Activated naive CD4-positive, alpha-beta T cell treated with anti-CD3 and anti-CD28 coated beads for 36 hours (primary cell): ENCODE measurements at places on chromosomes 7 and 10. TPM values are rescaled to one million over a fixed set of nuclear protein-coding genes. Genes with fewer than 3 reads are reported as not detected.

DNA sequence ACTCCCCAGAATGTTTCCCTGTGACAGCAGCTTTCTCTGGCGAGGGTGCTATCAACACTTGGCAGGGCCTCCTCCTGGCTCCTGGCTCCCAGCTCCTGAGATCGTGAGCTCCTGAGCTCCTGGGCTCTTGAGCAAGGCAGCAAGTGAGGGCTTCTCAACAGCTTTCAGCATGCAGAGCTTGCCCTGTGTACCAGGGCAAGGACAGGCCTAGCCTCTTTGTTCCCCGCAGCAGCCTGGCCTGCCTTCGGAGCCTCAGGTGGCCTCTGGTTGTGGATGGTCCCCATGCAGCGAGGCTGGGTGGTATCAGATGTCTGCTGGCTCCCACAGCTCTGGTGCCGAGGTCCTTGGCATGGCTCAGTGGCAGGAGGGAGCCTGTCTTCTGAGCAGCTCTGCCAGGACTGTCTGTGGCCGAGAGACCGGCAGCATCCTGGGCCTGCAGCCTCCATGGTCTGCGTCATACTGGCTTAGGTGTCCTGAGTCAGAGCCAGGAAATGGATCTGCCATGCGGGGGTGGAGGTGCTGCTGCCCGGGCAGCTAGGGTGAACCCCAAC is 44.2 kb downstream of the ZMIZ1 start:
- H3K27ac ChIP-seq, result no peak overlapping the region
- no peaks in the 10 kb centered on the region for H3K27me3 ChIP-seq
- peaks cover 20% of the 10 kb centered on the region for H3K4me1 ChIP-seq
- H3K4me3 ChIP-seq, result no peak overlapping the region
- no peaks in the 10 kb centered on the region for H3K36me3 ChIP-seq

DNA sequence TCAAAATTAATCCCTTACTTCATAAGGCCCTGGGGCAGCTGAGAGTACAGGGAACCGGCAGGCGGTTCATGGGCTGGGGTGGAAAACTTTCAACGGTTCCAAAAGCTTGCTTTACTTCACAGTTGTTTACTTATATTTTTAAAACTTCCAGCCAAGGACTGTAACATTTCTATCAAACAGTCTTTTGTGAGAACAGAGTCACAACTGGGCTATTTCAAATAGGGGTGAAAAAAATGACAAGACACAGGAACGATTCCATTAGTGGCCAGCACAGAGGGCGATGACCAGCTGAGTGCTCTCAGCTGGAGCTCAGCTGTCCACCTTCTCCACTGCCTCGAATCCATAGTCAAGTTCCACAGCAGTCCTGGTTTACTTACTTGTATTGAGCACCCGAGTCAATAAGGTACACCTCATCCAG is 48.2 kb downstream of the XPNPEP1 start:
- peaks cover 37% of the 10 kb centered on the region for H3K36me3 ChIP-seq
- H3K4me3 ChIP-seq, result no peak overlapping the region
- H3K27ac ChIP-seq, result no peak overlapping the region
- no peaks in the 10 kb centered on the region for H3K4me1 ChIP-seq

DNA sequence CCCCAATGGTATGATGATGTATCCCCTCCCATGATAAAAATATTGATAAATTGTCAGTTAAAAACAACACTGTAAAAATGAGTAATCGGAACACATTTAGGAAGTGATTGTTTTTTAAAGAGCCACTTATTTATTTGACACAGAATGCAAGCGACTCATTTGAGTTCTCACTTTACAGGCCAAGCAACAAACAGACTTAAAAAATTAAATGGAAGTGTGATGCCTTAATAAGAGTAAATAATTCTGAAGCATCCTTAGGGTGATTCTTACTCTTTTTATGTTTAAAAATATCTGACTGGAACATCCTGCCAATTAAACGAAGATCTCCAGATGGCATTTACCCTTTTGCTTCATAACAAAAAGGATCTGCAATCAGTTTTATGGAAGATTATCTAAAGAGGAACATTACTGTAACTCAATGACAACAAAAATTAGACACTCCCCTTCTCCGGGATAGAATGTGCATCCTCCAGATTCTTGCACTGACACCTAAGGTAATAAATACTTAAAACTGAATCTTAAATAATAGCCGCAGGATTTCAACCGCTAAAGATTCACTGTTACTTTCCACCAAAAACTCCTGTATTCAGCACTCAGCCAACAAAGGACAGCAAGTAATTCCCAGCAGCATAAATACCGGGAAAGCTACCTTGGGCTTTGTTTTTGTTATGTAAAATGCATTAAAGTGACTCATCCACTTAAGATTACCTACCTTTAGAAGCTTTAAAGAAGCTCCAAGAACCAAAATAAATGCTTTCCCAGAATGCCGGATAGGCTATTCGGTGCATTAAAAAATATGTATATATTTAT is 1.7 kb downstream of the CACNA2D1 start:
- H3K4me3 ChIP-seq, result no peak overlapping the region
- DNase-seq, result no peak
- H3K36me3 ChIP-seq, result no peaks in the 10 kb centered on the region
- no peak overlapping the region for H3K27ac ChIP-seq

DNA sequence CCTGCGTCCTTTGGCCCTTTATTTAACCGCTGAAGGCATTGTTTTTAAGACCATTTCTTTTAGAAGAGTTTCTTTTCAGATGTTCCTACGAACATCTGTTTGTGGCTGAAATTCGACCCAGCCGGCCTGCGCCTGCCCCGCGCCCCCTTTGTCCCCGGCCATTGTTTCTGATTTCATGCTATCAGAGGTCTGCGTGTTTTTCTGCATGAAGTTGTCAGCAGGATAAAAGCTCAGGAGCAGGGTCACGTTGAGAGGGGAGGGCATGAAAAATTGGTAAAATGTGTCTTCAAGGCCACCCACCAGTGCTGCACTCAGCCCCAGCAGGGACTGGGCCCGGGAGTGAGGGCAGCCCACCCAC is 43.1 kb downstream of the NKX6-2 start:
- H3K27me3 ChIP-seq, result no peaks in the 10 kb centered on the region
- DNase-seq, result no peak
- H3K36me3 ChIP-seq, result no peaks in the 10 kb centered on the region
- H3K4me1 ChIP-seq, result no peaks in the 10 kb centered on the region
- no peak overlapping the region for H3K4me3 ChIP-seq

DNA sequence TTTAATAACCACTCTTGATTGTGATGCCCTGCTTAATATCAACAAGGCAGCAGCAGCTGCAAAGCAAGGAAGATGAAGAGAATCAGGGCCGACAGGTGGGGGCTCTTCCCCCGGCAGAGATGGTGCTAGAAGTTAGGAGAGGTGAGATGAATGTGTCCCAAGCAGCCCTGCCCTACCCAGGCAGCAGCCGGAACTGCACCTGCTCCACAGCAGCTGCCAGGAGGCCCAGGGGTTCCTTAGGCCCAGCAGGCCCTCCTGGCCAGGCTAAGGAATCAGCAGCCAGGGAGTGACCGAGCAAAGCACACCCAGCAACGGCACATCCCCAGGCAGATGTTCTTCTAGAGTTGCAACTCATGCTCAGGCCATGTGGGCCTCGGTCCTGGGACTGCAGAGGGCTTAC is 17.9 kb downstream of the AFAP1L2 start:
- H3K36me3 ChIP-seq, result no peaks in the 10 kb centered on the region
- no peak for DNase-seq
- no peak overlapping the region for H3K4me3 ChIP-seq
- peaks cover 7% of the 10 kb centered on the region for H3K27me3 ChIP-seq
- H3K4me1 ChIP-seq, result peaks cover 6% of the 10 kb centered on the region

- H3K27ac ChIP-seq, result no peak overlapping the region
- no peaks in the 10 kb centered on the region for H3K27me3 ChIP-seq
- no peak overlapping the region for H3K4me3 ChIP-seq
Measured at GRCh38 chr7:129750091-129750490, 138.6 kb downstream of the NRF1 start.

DNA sequence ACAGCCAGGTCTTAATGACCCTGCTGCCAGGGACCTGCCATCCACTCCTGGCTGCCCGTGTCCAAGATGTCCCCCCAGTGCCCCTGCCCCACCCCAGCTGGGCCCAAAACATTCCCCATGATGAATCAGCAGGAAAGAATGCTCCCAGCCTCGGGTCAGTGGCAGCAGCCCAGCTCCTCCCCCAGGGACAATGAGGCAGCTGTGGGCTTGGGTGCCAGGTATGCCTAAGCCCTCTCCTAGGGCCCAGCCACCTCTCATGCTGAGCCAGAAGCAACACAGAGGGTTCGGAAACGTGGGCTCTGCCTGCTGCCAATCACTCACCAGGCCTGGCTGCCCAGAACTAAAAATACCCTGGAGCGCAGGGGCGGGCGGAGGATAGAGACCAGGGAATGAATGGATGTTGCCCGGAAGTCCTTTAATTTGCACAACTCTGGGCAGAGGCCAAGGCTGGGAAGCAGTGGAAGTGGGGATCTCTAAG is 1.5 kb upstream of the LOXL4 start:
- H3K4me3 ChIP-seq, result no peak overlapping the region
- peaks cover 54% of the 10 kb centered on the region for H3K27me3 ChIP-seq
- no peak overlapping the region for H3K27ac ChIP-seq
- no peak for DNase-seq
- H3K36me3 ChIP-seq, result no peaks in the 10 kb centered on the region

DNA sequence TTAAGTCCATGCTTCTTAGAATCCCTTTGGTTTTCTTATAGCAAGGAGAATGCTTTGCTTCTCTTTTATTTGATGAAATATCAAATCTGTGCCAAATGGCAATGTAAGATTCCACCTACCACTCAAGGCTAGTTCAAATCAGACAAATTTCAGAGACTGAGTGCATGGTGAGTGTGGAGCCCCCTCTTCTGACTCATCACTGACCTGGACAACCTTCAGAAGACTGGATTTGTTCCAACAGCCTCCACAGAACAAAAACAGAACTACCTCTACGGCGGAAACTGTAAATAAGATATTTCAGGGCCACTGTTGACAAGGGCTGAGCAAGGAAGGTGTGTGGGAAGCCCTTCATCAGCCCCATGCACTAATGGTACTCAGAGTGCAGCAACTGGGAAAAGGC is 21.1 kb downstream of the NCAPG2 start:
- H3K27ac ChIP-seq, result no peak overlapping the region
- no peaks in the 10 kb centered on the region for H3K4me1 ChIP-seq
- peaks cover 53% of the 10 kb centered on the region for H3K36me3 ChIP-seq
- DNase-seq, result no peak
- H3K27me3 ChIP-seq, result no peaks in the 10 kb centered on the region

- H3K4me3 ChIP-seq, result no peak overlapping the region
- H3K36me3 ChIP-seq, result peaks cover 1% of the 10 kb centered on the region
- peaks cover 11% of the 10 kb centered on the region for H3K4me1 ChIP-seq
- H3K27me3 ChIP-seq, result no peaks in the 10 kb centered on the region
- no peak for DNase-seq
- no peak overlapping the region for H3K27ac ChIP-seq
Measured at GRCh38 chr10:47233631-47234030, 66.4 kb upstream of the GDF10 start.

GRCh38 chr7:70091362-70091761 is 493.1 kb downstream of the AUTS2 start:
- H3K27me3 ChIP-seq, result no peaks in the 10 kb centered on the region
- no peak for DNase-seq
- no peaks in the 10 kb centered on the region for H3K4me1 ChIP-seq
- no peak overlapping the region for H3K4me3 ChIP-seq

DNA sequence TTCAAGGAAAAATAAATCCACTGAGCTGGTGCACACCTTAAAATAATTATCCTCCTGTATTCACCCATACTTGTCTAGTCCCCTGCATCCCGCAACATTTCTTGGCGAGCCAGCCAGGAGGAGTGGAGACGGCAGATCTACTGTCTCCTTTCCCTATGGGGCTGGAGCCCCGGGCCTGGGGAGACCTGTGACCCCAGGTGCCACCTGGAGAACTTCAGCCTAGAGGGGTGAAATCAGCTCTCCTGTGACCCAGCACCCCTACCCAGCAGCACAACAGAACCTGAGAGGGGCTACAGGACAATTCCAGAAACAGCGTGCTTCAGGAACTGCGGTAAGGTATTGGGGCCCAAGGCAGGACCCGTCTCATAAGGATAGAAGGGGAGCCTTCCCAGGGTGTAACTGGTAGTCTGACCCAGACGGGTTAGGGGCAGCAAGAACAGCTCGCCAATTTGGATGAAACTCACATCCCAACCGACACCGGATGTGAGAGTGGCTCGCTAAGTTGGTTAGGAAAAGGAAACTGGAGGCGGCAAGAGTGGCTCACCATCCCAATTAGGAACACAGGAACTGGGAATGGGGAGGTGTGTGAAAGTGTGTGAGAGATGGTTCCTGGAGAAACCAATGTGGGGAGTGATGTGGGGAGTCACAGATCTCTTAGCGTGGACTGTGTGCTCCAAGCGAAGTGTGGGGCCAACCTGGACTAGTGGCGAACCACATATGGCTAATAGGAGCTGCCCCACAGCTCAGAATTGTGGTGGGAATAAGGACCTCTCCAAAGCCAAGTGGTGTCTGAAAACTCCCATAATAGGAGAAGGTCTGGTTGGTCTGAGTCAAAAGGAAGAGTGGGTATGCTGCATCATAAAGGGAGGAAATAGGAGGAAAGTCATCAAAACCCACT is 15.1 kb upstream of the DENND2A start:
- no peak overlapping the region for H3K4me3 ChIP-seq
- H3K27ac ChIP-seq, result peak overlapping the region; percentile 16
- H3K27me3 ChIP-seq, result peaks cover 2% of the 10 kb centered on the region
- DNase-seq, result no peak

- H3K27ac ChIP-seq, result no peak overlapping the region
- no peak overlapping the region for H3K4me3 ChIP-seq
- H3K36me3 ChIP-seq, result no peaks in the 10 kb centered on the region
- no peaks in the 10 kb centered on the region for H3K4me1 ChIP-seq
- peaks cover 3% of the 10 kb centered on the region for H3K27me3 ChIP-seq
Measured at GRCh38 chr10:59631882-59632807, 77.5 kb downstream of the SLC16A9 start.

- H3K27ac ChIP-seq, result no peak overlapping the region
- H3K4me3 ChIP-seq, result no peak overlapping the region
- H3K27me3 ChIP-seq, result peaks cover 1% of the 10 kb centered on the region
- H3K4me1 ChIP-seq, result no peaks in the 10 kb centered on the region
Measured at GRCh38 chr10:100027416-100027815, 17.7 kb upstream of the DNMBP start.

DNA sequence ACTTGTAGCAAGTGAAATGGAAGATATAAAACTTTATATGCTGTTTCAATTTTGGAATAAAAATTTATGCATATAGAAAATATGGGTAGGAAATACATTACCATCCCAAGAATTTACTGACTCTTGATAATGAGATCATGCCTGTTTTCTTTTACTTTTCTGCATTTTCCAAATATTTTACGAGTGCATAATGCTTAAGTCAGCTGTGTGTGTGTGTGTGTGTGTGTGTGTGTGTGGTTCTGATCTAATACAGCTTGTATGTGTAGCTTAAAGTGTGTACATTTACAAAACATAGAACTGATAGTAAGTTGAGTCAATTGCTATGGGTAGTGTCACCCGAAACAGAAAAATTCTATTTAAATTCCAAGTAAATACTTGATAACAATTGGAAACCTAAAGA is 315.9 kb upstream of the LRRN3 start:
- no peaks in the 10 kb centered on the region for H3K36me3 ChIP-seq
- no peaks in the 10 kb centered on the region for H3K27me3 ChIP-seq
- no peak overlapping the region for H3K27ac ChIP-seq
- no peaks in the 10 kb centered on the region for H3K4me1 ChIP-seq

GRCh38 chr10:95698415-95698814 is 4.7 kb upstream of the TCTN3 start:
- no peak for DNase-seq
- no peaks in the 10 kb centered on the region for H3K27me3 ChIP-seq
- H3K27ac ChIP-seq, result no peak overlapping the region
- no peak overlapping the region for H3K4me3 ChIP-seq
- peaks cover 5% of the 10 kb centered on the region for H3K4me1 ChIP-seq
- no peaks in the 10 kb centered on the region for H3K36me3 ChIP-seq

SMKR1 gene
- 0.99 TPM for total RNA-seq

CYP26C1 gene
- not detected for total RNA-seq

CDC14C gene
- not detected for total RNA-seq

GPC2 gene
- total RNA-seq, result 7.6 TPM

CFAP69 gene
- 0.31 TPM for total RNA-seq

CFTR gene
- total RNA-seq, result not detected
